ENCODE measurements at places on chromosomes 7 and 10.
A peak's percentile ranks its signal among the peaks of the same experiment; 100 is the strongest.

GRCh38 chr7:128108641-128109423 lies 77.6 kb upstream of the LRRC4 start:
- peak; percentile 26 for DNase-seq

- DNase-seq: no peak
Measured at GRCh38 chr7:121547544-121548092, 151.5 kb upstream of the FAM3C start.

DNA sequence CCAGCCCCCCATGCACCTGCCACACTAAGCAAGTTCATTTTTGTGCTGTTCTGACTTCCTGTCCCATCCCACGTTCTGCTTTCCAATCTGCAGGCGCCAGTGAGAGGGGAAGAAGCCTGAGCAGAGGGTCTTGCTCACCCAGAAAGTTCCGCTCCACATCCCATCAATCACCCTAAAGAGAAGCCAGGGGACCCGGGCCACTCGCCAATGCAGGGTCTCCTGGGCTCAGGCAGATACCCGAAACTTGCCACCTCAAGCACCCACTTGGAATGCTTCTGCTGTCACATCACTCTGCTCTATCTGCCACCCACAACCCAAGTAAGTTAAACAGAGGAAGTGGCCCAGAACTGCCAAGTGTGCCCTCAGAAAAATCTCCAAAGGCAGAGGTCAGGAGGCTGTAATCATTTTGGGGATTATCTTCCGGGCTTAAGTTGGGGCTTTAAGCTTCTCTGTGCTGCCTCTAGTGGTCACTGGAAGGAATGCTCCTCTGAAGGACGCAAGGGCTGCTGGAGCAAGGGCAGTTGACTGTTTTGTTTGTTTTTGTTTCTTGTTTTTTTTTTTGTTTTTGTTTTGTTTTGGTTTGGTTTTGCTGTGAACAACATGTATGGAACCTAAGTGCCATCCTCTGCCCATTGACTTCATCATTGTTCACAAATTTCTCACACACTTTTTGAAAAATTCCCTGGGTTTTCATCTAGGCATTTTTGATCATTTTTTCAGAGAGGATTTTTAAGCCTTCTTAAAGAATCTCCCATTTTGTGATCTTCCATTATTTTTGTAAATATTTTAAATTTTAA lies 25.5 kb downstream of the PRR15 start:
- DNase-seq: no peak

GRCh38 chr7:46257761-46258448 lies 336.8 kb upstream of the IGFBP3 start:
- no peak for DNase-seq

DNA sequence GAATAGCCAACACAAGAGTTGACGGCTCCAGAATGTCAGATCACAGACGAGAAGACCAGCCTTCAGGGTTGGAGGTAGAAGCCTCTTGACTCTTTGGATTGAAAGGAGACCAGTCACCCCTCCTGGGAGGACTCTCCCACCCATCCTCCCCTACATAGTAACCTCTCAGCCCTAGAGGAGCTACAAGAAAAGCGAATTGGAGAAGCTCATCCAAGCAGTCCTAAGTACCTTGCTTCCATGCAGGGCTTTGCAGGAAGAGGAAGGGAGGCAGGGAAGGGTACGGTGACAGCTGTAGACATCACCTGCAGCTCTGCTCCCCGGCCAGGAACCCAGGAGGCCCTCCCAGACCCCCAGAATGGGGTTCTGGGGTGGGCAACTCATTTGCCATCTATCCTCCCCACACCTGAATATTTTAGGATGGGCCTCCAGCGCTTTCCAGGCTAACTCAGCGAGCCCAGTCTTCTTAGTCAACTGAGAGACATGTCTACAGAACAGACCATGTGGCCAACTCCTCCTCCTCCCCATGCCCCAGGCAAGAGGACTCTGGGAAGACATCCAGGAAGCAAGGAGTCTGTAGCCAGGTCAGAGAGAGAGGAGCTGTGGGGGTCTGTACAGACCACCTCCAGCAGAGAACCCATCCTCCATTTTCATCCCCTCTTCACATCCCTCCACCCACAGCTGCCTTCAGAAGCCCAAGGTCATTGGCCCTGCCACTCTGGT lies 55.6 kb upstream of the LBX1 start:
- no peak for DNase-seq

DNA sequence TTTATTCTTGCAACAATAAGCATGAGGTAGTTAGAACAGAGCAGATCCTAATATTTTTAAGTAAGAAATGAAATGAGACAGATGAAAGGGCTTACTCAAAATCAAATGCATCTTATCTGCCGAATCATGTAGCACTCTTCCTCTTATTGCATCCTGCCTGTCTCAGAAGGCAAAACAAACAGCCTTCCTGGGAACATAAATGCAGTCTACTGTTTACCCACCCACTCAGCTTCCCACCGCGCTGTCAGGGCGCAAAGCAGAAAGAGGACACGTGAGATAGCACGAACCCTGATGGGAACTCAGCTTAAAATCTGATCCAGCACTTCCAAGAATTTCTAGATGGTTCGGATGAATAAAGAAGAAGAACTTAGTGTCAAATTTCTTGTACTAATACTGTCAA lies 114.4 kb upstream of the CDK1 start:
- no peak for DNase-seq

- no peak for DNase-seq
Measured at GRCh38 chr10:132916956-132917666, 25.3 kb downstream of the CFAP46 start.

DNA sequence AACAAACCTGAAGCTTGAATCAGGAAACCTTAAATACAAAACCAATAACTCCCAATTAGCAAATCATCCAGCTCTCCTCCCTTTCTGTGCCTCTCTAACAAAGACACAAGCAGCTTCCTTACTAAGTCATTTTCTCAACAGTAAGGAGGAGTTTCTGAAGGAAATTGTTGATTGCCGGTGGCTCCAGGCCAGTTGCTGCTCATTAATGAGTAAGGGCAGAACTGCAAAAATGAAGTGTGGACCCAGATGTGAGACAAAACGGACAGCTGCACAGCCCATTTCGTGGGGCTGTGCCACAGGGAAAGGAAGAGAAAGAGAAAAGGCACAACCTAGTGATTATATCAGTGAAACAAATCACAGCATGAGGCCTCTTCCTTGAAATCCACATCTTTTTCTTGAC lies 42.8 kb upstream of the RHOBTB1 start:
- no peak for DNase-seq
